Midbrain (tissue), 1 donor: ENCODE measurements at places on chromosomes 2 and 18.

DNA sequence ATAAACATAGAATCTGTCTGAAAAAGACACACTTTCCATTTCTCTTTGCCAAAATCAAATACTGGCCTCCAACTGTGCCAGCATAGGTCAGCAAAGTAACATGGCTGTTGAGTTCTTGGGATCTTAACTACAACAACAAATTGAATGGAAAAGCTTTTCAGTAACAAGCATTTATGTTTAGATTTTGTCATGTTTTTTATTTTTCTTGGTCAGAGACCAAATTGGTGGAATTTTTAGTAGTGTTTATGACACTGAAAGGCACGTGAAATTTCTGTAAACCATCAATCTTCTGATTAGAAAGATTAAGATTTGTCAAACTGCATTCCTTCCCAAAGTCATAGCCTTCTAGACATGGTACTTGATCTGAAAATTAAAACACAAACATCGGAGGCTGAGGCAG, 77.6 kb downstream of the PDE1A start:
- DNase-seq = no peak

- DNase-seq = peak; percentile 40
These were observed 111.8 kb downstream of the STPG4 start for GRCh38 chr2:47043142-47043890.

GRCh38 chr2:144654523-144654922, 134.6 kb upstream of the ZEB2 start:
- no peak for DNase-seq

DNA sequence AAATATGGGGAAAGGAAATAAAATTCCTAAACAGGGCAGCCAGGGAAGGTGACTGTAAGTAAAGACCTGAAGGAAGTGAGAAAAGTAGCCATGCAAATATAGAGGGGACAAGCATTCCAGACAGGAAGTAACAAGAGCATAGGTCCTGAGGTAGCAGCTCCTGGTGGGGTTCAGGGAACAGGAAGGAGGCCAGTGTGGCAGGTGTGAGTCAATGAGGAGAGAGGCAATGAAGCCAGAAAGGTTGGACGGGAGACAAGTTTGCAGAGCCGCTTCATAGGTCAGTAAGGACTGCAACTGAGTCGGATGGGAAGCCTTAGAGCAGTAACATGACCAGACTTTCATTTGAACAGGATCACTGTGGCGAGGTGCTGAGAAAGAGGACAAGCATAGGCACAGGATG, 150.9 kb downstream of the METTL4 start:
- DNase-seq = no peak

GRCh38 chr2:76469066-76469465, 758.4 kb upstream of the GCFC2 start:
- DNase-seq = no peak

- DNase-seq = no peak
These were observed 127.8 kb downstream of the CTIF start for GRCh38 chr18:48666613-48667012.

- no peak for DNase-seq
These were observed 110.4 kb upstream of the SCN1A start for GRCh38 chr2:166238176-166238575.

GRCh38 chr18:76588601-76589226, 93.7 kb upstream of the ZNF516 start:
- DNase-seq = no peak

DNA sequence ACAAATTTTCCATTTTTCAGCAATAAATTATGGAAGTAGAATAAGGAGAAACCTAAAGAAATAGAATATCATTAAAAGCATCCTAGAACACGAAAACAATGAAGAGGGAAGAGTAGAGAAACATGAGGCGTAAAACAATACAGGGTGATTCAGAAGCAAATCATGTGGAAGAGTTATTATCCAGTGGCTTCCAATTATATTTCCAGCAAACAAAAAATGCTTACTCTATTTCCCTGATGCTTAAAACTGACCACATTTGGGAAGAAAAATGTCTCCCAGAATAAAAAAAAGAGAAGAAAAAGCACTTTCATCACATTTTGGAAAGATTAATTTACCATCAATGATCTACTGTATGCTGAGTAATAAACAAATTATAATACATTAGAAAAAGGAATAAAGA, 192.6 kb downstream of the CD226 start:
- DNase-seq = no peak

- no peak for DNase-seq
These were observed 1149.3 kb upstream of the CDH2 start for GRCh38 chr18:29326214-29326613.

- DNase-seq = no peak
These were observed 3.5 kb downstream of the EFHD1 start for GRCh38 chr2:232636788-232637420.

DNA sequence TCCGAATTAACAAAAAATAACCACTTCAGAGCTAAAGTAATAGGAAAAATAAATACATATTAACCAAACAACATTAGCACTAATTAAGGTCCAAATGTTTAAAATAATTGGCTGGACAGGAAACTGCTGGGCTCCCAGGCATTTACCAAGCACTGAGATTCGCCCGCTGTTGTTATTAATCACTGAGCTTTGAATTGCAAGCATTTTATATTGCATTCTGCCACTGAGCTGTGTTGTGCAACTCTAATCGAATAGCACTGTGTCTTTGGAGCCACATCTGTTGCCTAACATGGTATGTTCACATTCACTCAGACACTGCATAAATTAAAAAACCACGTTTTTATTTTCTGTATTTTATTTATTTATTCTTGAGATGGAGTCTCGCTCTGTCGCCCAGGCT, 88.9 kb downstream of the SOWAHC start:
- DNase-seq = no peak

DNA sequence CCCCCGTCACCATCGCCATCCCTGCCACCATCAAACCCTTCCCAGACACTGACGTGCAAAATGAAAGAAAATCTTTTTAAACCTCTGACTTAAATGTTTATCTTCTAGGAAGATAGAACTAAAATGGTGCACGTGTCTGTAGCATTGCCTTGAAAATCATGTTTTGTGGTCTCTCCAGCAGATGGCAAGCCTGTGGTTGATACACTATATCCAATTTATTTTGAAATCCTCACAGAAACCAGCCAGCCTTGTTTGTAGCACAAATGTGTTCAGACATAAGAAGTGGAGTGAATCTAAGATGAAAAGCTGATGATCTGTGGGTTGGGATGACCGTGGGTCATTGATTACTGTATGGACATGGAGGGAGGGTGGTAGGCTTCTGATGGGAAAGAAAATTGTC, 436.2 kb upstream of the SMIM21 start:
- DNase-seq = no peak

DNA sequence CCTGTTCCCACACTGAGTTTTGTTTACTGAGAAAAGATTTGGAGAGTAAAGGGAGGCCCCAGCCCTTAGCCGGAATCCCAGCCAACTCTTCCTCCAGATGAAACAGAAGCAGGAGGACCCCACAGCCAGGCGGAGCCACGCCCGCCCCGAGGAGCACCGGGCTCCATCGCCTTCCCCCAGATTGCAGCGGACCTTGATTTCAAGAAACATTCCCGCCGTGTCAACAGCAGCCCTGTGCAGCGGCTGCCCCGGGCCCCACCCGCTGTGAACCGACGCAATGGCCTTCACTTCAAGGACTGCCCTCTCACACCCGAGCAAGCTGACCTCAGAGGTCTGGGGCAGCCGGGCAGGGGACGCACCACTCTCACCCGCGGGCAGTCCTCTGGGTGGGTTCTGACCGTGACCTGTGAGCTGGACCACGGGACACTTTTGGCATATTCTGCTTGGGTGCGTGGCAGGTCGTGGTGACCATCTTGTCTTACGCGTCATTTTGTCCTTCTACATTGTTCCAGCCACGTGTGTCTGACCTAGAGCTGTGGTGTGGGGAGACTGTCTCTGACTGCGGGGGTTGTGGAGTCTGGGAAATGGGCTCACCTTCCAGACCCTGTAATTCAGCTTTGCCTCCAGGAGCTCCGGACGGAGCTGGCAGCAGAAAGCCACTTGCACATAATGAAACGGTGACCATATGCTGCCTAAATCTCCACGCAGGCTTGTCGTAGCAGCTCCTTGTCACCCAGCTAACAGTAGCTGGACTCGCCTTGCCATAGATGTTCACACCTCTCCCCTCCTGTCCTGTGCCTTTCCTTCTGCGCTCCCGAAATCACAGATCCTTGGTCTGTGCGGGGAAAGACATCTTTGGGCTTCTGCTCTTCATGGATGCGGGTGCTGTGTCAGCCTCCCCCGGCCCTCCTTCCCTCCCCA, 32.0 kb upstream of the INHBB start:
- no peak for DNase-seq

DNA sequence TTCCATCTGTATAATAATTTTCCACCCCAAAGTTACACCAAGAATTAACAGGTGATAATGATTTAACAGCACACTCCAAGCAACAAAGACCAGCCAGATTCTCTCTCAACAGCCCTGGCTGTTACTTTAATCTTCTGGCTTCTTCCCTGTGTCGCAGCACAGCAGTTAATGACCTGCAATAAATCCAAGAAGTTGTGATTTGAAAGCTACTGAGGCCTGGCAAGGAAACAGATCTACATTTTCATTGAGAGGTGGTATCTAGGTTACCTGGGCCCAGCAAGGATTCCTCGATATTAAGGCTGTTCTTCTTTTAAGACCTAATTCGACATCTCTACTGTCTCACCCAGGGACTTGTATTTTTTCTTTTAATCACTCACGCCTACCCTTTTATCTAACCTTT, 433.8 kb downstream of the NBAS start:
- no peak for DNase-seq
